Fibroblast of skin of scalp (primary cell): ENCODE measurements at places on chromosomes 6 and 20.

DNA sequence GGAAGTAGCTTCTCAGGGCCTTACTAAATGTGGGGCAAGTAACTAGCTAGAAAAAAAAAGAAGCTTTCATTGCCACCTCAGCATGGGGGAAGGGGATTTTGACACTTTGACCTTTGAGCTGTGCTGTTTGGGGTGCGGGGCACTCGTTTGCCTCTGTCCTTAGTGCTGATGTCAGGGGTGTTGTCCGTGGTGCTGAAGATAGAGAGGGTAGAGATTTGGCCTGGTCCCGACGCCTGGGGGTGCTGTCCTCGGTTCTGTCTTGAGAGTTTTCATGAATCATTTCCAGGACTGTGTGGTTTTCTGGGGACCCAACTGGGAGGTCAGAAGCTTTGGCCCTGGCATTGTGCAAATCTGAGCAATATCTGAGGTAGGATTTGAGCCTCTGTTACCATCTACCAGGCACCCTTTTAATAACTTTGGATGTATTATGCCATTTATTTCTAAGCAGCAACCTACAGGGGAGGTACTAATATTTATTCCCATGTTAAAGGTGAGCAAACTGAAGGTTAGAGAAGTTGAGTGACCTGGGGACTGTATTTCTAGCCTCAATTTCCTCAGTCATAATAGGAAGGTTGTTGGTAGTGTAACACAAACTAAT, 78.0 kb downstream of the DLGAP4 start:
- peak; percentile 47 for DNase-seq

- DNase-seq: peak; percentile 63
These were observed 368.6 kb downstream of the BTBD9 start for GRCh38 chr6:38271081-38271480.

DNA sequence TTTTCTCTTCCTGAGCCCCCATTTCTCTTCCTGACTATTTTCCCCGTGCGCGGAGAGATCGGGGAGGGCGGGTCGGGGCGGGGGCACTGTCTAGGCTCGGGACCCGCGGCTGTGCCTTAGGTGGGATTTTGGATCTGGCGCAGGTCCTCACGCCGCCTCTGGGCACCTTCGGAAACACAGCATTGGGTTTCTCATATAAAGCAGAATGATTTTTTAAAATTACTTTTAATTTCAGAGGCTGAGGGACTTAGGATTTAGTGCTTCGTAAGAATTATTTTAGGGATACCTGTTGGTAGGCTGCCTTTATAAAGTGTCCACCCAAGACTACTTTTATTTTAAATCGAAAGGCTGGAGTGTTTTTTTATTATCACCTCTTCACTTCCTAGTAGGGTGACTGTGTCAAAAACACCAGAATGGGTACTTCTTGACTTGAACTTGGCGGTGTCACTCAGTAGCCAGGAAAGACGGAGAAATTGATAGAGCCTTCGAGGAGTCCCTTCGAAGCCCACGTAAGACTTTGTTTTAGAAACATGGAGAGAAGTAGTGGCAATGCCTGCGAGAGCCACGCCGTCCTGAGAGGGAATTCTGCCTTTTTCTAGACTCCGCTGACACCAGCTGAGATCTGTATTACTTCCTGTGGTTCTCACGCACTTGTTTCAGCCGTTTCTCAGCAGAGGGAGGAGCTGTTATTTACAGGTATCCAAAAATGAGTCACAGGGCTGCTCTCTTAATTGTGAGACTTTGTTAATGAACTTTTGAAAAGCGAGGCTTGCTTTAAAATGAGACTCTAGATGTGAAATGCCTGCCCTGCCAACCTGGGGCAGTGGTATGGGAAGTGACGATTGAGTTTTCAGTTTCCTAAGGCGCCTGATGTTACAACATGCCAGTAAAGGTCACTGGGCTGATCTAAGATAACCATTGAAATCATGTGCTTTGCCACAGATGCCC, 667 bp downstream of the STX11 start:
- peak; percentile 17 for DNase-seq

GRCh38 chr6:113998811-113999210, 27.9 kb upstream of the HDAC2 start:
- no peak for DNase-seq

DNA sequence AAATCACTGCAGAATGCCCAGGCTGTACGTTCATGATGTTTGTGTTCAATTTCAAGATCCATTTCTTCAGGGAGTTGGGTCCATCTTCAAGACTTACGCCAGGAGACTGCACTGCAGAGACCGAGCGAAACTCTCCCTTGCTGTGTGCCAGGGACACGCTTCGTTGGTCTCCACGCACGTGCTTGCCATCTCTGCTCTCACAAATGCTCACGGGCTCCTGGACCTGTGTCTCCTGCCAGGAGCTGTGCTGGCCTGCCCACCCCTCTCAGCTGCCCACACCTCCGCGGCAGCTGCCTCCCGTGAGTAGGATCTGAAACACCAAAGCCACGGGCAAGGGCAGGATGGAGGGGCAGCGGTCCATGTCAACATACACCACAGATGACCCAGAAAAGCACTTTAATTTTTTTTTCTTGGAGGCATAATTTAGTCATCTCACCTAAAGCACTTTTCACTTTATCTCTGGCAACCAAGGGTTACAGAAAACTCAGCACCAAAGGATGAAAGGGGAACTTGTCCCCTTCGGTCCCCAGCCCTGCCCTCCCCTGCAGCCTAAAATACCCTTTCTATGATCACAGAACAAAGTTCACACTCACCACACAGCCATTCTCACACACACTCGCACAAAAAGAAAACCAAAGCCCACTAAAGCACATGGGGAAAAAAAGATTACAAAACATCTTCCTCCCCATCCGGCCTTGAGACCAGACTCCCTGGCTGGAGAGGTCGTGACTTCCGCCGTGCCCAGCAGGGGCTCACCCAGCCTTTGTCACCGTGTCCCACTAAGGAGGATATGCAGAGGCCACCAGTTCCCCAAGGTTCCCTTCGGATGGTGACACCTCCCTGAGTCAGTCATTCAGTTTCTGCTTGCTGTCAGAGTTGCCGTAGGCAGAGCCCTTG, 137.9 kb downstream of the AGPAT4 start:
- no peak for DNase-seq

DNA sequence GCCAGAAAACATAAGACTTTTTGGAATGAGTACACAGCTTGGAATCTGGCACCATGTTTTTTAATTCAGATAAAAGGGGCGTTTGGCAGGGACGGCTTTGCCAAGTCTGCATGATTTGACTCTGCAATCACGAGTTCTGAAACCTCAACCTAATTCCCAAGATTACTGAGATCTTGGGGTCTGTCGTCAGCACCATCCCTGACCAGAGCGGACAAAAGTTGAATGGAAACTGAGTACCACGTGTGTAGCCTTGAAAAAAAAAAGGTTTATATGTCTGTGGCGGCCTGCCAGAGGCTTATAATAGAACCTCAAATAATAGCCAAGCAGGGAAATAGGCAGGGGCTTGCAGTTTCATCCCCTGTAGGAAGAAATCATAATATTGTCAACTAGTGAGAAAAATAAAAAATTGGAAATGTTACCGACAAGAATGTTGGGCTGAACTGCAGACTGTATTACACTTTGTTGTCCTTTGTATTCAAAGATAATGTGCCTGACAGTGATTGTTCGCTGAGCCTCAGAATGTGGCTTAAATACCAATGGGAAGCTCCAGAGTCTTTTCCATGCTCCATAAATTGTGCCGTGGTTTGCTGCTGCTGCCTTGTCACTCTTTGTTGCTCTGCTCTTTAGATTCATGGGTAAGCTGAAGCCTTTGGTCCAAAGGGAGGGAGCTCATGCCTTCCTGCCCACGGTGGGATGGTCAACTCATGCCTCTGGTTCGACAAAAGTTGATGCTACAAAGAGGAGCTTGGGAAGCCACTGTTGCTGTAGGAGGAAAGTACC, 118.8 kb upstream of the ARID1B start:
- peak; percentile 92 for DNase-seq

- no peak for DNase-seq
These were observed 22.7 kb upstream of the GGTLC1 start for GRCh38 chr20:24011282-24011681.

- DNase-seq: no peak
These were observed 1.4 kb downstream of the HLA-B start for GRCh38 chr6:31355583-31355948.

GRCh38 chr6:113719545-113719944, 137.6 kb upstream of the MARCKS start:
- DNase-seq: peak; percentile 47

- no peak for DNase-seq
These were observed 133.1 kb downstream of the LY86 start for GRCh38 chr6:6721606-6722005.

DNA sequence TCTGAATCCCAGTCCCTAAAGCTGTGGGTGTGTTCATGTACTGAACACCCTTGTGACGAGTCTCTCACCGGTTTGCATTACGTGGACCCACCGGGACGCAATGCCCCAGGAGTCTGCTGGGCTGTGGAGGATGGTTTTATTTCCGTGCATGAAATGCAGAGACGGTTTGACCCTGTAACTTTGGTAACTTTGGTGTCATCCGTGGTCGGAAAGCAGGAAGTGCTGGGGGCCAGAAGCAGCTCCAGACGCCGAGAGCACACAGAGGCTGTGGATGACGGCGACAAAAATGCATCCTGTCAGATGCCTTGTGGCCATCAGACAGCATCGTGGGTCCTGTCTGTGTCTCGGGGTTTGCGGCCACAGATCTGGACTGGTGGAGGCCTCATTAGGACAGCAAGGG, 7.2 kb downstream of the BHLHE23 start:
- DNase-seq: no peak

- no peak for DNase-seq
These were observed 211.4 kb downstream of the FUT9 start for GRCh38 chr6:96227135-96227534.

DNA sequence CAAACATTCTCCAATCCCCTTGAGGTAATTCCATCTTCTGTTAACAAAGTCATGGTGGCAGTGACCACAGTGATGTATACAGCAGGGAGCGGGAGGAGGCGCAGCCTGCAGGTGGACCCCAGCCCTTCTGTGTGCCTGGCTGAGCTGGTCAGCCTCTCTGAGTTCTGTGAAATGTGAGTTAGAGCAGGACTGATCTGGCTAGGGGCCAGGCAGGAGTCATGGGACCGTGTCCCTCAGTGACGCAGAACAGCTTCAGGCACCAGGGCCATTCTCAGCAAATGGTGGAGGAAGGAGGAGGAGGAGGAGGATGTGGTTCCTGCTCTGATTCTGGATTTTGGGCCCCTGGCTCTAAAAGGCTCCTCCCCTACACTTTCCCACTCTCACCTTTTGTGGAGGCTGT, 6.9 kb downstream of the PHACTR3 start:
- DNase-seq: no peak

GRCh38 chr6:84166395-84166794, 61.0 kb downstream of the CEP162 start:
- DNase-seq: no peak

DNA sequence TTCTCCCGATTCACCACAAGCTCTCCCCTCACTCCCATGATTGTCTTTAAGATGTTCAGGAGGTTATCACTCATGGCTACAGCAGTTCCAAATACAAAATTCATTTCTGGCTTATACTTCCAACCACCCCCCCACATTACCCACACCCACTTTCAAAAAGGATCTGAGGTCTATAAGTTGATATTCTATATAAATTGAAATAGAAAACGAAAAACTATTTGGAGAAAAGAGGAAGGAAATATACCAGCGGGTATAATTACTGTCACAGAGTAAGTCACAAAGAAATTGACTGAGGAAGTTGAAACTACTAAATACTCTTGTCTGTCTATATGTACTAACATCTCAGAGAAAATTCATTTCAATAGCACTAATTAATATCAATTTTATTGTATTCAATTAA, 112.7 kb upstream of the TNFAIP3 start:
- DNase-seq: no peak

GRCh38 chr20:19047040-19047950, 165.1 kb upstream of the SLC24A3 start:
- DNase-seq: no peak

GRCh38 chr20:57315976-57316480, 13.6 kb upstream of the SPO11 start:
- DNase-seq: no peak

- peak; percentile 38 for DNase-seq
These were observed 425.5 kb downstream of the TENT5A start for GRCh38 chr6:81326881-81327561.

DNA sequence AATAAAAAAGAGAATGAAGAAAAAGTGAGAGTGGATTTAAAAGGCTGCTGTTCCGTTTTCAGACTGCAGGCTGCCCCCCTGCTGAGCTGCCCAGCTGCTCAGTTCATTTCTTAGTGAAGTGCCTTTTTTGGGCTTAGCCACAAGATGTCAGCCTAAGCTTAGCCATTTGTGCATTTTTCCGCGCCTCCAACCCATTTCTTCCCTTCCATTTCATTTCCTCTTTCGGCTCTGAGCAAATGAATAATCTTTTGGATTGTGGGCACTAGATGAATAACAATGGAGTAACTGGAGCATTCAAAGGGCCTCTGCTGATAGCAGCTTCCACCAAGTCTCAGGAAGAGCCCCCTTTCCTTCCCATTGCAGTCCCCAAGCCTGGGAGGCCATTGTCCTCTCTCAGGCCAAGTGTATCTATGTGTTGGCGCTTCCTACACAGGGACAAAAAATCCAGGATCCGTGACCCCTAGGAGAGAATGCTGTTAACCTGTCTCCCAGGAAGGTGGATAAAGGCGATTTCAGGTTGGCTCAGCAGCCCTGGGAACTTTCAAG, 83.5 kb upstream of the SPTLC3 start:
- DNase-seq: peak; percentile 86

DNA sequence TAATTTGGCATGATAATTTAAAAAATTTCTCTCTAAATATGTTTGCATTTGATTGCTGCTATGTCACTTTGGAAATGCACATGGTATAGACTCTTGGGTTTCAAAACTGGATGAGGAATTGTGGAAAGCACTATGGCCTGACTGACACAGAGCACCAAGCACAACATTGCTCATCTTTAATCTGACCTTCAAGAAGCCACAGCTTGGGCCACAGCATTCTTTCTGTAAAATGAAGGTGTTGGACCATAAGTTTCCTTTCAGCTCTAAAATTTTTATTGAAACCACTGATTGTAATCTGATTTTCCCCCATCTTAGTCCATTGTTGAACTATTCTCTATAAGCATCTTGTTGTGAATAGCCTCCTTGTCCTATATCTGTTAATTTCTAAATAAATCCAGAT, 41.0 kb downstream of the QKI start:
- peak; percentile 24 for DNase-seq

- no peak for DNase-seq
These were observed 72.9 kb downstream of the TOX2 start for GRCh38 chr20:43987531-43987930.

DNA sequence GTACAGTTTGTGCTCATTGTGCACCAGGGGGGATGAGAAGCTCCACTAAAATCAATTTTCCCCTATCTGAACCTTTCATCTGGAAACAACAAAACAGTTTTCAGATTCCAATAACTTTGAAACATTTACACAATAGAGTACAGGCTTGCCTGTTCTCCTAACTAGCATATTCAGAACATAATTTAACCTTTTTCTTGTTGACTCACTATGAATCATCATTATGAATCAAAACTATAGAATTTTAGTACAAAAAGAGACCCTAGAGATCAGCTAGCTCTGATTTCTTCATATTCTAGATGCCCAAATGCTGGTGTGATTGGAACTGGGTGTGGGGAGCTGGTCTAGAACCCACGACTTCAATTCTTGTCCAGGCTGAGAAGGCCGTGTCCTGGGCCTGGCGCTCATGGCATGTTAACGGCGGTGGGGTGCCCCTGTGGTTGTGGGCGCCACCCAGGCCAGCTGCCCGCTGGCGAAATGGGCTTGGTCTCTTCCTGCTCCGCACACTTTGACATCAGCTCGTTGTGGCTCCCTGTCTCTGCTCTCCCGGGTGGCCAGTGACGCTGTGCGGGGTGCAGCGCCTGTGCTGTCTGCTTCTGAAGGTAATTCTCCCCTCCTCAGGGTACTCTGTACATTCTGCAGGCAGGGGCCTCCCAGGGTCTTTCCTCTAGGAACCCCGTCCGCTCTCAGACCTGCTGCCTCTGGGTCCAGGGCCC, 29.9 kb upstream of the AGPAT4 start:
- peak; percentile 39 for DNase-seq

- DNase-seq: no peak
These were observed 1.4 kb upstream of the LAMA5 start for GRCh38 chr20:62368392-62368975.
